ENCODE measurements at places on chromosomes 13 and 19.

GRCh38 chr13:94268661-94269060 is 210.8 kb downstream of the DCT start:
- peak; percentile 33 for DNase-seq

- DNase-seq = no peak
Observed at GRCh38 chr13:98289339-98289945, 112.4 kb upstream of the RNF113B start.

DNA sequence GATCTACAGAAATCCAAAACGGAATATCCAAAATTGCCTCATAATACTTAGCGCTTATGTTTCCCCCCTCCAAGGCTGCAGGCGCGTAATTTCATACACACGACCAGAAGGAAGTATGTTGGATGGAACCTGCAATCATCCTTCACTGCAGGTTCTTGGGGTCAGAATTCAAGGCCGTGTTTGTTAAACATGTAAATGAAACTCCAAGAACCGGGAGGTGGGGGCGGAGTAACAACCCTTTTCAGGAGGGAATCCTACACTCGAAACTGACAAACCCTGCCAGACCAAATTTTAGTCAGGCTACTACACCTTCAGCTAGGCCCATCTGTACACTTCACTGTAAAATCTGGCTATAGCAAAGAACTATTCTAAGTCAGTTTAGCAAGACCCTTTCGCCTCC is 1.3 kb downstream of the ZNF607 start:
- DNase-seq = peak; percentile 5

DNA sequence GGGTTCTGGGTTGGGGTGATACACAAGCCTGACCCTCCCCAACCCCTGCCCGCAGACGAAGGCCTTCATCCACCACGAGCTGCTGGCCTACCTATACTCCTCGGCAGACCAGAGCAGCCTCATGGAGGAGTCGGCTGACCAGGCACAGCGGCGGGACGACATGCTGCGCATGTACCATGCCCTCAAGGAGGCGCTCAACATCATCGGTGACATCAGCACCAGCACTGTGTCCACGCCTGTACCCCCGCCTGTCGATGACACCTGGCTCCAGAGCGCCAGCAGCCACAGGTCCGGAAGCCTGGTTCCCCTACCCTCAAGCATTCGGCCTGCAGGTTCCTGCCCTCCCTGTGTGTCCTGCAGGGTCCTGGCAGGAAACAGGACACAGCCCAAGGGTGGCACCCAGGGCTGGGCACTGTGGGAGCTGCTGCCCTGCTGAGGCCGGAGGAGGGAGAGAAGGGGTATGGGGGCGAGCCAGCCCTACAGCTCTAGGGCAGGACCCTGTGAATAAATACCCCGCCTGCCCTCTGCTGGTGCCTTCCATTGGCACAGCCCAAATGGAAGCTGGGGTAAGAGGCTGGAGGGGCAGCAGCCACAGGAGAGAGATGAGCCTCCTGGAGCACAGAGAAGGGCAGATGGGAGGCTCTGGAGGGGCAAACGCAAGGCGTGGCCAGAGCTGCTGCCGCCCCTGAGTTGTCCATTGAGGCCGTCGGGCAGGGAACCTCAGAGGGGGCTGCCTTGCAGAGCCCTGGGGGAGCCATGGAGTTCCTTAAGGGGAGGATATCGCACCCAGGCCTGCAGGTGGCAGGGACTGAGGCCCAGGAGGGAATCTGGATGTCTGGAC is 6.8 kb downstream of the TMED1 start:
- DNase-seq = no peak

Data from choroid plexus epithelial cell (primary cell).